GM23338 (cell line): ENCODE measurements at places on chromosomes 2 and 18.

DNA sequence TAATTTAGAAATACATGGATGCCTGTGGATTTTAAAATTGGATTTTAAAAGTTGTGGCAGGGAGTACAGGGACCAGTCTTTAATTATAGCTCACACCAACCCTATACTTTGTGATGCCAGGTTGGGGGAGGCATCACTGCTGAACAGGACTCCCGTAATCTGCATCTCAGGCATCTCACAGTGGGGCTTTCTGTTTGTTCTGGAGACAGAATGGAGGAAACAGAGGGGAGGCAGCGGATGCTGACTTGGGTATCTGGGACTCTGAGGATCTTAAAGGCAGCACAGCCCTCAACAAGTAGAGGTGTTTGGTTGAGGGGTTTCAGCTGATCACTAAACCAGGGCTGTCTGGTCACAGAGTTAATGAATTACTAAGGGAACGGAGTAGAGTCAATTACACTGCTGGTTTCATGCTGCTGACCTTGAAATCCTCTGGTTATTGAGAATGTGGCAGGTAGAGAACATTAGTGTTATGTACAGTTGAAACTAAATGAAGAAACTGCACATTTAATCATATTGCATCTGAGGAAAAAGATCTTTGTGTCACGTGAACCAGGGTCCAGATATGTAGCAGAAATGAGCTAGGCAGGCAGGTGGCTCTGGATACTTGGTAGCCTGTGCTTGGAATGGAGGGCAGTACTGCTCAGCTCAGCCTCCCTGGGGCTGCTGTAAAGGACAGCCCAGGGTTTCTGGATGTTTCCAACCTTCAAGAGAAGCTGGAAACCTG is 40.3 kb downstream of the FHOD3 start:
- DNase-seq, result no peak

DNA sequence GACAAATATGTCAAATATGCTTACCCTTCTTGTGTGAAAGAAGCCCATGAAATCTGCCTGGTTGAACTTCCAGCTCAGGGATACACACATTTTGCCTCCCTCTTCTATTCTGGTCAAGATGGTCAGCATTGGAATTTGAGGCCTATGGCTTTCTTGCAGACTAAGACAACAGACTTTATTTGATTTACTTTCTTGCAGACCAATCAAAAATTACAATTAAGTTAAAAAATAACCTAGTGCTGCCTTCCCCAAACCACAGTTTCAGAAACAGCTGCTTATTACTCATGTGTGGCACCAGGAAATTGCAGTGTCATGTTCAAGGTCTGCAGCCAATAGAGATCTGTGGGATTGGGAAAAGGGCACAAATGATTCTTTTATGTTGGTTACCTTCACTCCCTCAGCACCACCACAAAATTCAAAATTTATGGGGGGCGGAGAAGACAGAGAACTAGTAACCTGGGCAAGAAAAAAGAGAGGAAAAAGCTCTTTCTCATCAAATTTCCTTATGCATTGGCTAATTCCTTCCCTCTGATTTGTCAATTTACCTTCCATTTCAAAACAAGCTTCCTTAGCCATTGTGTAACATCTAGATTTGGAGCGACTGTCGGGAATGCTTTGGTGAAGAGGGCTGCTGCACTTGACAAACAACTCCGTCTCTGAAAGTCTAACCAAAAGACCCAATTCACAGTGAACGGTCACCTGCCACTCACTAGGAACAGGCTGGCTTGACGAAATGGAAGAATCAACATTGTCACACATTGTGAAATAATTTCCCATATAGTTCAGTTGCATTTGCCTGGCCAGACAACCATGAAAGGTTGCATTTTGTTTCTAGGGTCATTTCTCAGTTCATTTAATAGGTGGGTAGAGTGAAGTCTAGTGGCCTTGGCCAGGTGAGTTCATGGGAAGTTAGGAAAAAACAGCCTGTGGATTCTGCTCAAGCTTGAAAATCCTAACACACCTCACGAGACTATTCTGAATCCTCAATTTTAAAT is 100.4 kb upstream of the FZD5 start:
- DNase-seq, result no peak

GRCh38 chr2:176123411-176124109 is 1.0 kb downstream of the HOXD9 start:
- no peak for DNase-seq

DNA sequence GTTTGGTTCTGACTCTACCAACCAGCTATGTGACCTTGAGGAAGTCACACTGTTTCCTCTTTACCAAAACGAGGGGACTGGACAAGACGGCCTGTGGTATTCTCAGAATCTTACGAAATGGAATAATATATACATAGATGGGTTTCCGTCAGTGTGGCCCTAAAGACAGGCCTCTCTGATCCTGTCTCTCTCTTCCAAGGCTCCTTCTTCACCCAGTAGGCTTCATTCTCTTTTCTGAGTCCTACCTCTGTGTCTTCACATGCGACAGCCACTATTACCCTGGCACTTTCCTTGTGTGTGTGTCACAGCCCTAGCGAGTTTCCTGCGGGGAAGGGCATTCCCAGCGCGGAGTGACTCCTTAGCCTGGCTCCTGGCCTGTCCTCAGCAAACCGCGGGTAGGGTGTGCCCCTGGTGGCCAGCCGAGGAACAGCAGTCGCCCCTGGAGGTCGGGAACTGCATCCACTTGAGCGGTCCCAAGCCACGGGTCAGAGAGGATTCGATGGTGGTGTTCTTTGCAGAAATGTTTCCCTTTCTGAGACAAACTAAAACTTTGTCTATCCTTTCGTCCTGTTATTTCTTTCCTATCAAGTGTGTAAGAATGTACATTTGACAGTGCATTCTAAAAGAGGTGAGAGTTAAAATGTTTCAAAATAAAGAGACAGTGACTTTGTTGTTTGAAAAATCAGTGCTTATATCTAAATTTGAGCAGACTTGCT is 63.3 kb downstream of the RAB31 start:
- DNase-seq, result peak; percentile 90

DNA sequence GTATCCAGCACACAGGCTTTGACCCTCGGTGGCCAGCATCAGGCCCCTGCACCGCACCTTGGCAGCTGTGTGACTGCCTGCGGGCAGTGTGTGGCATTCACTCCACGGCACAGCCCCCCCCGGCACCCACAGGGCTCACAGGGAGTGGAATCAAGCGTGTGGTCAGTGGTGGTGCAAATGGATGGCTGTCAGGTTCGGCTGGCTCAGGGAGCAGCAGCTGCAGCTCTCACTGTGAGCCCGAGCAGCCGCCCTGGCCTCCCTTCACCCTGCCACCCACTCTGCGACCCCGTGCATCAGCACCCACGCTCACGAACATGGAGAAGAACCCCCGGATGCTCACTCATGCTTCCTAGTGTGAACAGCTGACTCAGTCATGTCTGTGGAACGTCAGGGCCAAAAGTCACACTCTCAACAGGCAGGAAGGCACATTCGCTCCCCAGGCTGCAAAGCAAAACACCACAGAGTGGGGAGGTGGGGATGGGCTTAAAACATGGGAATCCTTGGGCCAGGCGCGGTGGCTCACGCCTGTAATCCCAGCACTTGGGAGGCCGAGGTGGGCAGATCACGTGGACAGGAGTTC is 41.5 kb upstream of the GPC1 start:
- DNase-seq, result no peak

DNA sequence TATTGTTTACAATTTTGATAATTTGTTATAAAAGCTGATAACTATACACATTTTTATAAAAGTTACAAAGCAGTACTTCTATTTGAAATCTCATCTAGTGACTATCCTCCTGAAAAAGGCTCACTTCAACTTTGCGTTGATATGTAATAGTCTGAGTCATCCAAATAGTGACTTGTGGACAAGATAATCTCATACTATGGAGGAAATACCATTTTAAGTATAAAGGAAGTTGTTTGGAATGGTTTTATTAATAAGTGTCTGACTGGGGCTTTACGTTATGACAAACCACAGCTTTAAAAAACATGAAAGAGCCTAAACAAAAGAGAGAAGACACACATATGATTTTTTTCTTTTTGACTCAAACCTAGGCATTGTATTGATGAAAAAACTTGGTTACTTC is 272.3 kb upstream of the COL3A1 start:
- DNase-seq, result no peak
